Suppressor macrophage treated with lipopolysaccharide for 1 hour (primary cell): ENCODE measurements at places on chromosomes 4 and X.

- no peak for DNase-seq
Observed at GRCh38 chr4:141580523-141580922, 55.9 kb upstream of the IL15 start.

DNA sequence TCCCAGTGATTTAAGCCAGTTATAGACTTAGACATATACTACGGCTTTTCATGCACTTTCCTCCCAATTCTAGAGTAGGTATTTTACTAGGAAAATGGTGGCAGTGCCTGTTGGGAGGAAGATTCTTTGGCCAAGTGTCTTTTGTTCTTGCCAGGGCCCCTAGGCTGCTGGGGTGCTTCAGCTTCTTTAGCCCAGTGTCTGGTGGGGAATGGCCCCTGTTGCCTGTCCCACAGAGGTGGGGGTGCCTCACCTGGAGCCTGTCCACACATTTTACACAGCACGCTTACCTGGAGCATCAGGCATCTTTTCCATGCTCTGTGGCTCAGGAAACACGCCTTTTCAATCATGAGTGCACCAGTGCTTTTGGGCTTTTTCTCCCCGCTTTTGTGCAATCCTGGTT lies 33.2 kb upstream of the MSANTD1 start:
- DNase-seq, result no peak

DNA sequence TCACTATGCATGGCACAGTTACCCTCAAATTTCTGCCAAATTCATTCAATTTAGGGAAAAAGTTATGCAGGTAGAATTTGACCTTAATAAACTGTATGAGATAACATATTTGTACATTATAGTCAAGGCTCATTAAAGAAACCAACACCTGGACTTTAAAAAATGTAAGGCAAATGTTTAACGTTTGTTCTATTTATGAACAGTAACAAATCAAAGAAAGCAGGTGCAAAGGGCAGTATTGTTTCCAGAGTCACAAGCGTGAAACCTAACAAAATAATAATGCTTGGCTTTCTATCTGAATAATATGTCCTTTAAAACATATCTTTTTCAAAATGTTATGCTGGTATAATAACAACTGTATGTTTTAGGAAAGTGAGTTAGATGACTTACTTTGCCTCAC lies 41.2 kb downstream of the LIN54 start:
- no peak for DNase-seq

DNA sequence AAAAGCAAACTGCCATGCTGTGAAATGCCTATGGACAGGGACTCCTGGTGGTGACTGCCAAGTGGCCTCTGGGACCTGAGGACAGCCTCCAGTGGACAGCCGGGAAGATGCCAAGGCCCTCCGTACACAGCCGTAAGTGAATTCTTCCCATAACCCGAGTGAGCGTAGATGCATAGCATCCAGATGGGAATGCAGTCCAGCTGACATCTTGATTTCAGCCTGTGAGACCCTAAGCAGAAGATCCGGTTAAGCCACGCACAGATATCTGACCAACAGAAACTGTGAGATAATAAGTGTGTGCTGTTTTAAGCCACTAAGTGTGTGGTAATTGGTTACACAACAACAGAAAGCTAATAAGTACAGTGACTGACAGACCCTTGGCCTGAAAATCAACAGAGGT lies 55.9 kb downstream of the TMEM156 start:
- DNase-seq, result no peak

DNA sequence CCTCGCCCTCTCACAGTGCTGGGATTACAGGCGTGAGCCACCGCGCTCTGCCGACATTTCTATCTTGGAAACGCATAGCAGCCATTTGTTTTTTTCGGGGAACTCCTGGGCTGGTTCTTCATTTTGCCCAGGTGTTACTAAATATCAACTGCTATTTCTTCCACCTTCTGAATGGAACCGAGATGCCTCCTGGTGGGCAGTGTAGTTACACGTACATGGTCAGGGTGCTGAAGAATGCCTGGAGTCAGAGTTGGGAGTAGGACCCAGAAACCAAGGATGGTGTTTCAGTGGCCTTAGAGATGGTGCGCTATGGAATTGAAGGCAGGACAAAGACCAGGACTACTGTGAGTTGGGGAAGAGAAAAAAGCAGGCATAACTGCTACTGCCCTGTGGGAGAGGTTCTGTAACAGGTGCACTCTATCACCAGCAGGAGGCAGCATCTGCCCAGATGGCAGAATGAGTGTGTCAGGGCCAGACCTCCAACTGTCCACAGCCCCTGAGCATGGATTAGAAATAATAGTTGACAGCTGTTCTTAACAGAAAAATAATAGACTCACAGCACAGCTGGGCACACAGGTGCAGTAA lies 81.7 kb downstream of the ZC4H2 start:
- peak; percentile 54 for DNase-seq

DNA sequence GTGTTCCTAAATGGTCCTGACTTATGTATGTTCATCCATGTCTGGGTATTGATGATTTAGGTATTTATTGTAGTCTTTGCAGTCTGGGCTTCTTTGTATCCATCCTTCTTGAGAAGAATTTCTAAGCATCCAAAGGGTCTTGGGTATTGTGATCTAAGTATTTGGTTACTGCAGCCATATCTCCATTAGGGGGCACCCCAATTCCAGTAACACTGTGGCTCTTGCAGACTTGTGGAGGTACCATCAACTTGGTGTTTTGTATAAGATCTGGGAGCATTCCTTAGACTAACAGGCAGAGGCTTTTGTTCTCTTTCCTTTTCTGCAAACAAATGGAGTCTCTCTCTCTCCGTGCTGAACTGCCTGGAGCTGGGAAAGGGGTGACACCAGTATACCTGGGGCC lies 113.7 kb upstream of the NEXMIF start:
- no peak for DNase-seq

GRCh38 chrX:107603429-107604159 lies 24.7 kb upstream of the PRPS1 start:
- no peak for DNase-seq
